ENCODE measurements at places on chromosomes 4 and X.
A peak's percentile ranks its signal among the peaks of the same experiment; 100 is the strongest.

- no peak for DNase-seq
These were observed 62.3 kb downstream of the ALG13 start for GRCh38 chrX:111743316-111743715.

DNA sequence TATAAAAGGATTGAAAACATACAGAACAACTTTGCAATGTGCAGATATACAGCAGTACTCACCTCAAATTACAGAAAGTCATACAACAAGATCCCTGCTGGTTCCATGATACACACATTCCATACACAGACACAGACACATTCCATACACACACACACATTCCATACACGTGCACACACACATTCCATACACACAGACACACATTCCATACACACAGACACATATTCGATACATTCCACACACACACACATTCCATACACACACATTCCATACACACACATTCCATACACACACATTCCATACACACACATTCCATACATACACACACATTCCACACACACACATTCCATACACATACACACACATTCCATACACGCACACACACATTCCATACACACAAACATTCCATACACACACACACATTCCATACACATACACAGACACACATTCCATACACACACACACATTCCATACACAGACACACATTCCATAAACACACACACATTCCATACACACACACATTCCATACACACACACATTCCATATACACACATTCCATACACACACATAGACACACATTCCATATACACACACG is 13.7 kb downstream of the LINC00632 start:
- DNase-seq, result no peak

GRCh38 chrX:27731962-27732361 is 75.8 kb upstream of the MAGEB10 start:
- no peak for DNase-seq

DNA sequence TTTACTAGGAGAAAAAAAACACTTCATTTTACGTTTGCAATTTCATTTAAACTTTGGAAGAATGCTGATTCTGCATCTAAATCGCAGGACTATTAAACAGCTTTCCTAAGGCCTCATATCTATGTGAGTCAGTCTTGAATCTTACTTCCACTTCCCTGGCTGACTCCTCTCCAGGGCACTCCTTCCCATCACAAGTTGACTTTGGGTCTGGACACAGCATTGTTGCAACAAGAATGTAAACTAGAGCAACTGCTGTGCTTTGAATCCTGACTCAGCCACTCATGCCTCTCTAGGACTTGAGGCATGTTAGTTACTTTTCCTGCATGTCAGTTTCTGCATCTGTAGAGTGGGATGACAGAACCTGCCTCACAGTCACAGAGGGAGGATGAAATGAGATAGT is 413.8 kb downstream of the FAT4 start:
- no peak for DNase-seq

DNA sequence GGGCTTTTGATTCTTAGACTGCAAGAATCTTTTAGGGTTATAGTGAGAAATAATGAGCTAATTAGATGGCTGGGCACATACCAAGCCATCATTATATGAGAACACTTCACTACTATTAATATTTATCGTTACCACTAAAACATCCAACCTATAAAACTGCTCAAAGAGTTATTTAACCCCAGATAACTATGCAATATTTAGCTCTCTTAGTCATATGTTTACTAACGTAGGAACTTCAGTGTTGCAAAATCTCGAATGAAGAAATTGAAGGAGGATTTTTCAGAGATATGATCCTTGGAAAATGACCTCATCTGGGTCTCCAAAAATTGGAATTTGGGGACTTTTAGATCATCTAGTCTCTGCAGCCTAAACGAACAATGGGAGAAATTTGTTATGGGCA is 265.0 kb upstream of the RPS6KA3 start:
- no peak for DNase-seq

DNA sequence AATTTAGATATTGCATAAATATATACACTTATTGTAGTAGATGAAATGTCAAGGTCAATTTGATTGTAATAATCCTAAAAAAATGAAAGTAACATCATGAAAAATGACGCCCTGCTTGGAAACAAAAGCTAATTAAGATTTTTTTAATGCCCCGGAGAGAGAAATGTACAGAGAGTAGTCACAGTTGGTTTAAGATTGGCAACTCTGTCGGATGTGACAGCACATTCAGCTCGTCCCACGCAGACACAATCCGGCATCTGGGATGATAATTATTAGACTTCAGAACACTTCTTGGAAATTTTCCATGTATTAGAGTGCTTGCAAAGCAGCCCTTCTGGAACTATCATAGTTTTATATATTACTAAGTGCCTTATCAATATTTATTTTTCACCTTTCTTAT is 478.0 kb downstream of the PDHA2 start:
- DNase-seq, result no peak

DNA sequence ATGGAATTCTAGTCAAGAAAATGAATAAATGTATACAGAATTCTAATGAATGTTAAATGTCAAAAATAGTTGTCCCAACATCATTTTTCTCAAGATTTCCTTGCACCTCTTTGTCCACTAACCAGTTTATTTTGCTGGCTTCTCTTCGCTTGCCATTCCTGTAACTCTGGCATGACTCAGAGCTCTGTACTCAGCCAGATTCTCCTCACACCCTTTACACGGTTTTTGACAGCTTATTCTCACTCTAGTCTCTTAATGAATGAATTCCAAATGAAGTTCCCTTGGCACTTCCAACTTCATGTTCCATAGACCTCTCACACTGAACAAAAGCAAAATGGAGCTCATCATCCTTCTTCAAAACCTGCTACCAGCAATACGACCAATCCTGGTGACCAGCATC is 419.3 kb upstream of the SLIT2 start:
- DNase-seq, result no peak

DNA sequence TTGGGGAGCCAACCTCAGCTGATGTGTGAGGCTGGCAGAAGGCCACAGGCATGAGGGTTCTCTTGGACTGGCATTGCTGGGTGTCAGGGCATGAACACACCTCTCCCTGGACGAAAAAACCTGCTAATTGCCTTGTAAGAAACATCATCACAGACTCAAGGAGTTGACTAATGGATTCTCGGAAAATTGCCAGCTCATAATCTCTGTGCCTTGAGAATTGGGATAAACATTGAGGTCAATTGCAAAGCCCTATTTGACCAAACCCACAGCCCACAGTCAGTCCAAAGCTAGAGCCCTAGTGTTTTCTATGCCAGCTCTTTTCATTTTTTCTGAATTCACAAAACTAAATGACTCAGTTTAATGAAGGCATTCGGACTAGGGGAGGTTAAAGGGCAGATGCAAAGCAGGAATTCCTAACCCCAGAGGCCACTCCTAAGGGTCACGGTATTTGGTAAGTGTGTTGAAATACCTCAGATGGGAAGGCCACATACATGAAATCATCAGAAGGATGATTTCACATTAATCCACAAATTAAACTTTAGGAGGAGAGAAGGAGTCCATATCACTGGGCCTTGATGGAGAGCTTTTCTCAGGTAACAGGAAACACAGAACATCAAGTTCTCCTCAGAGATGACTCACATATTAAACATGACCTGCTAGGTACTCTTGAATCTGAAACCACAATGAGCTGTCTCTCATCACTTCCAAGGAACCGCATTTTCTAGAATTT is 39.0 kb upstream of the RASL11B start:
- DNase-seq, result no peak

GRCh38 chrX:39877905-39878304 is 219.9 kb downstream of the BCOR start:
- DNase-seq, result peak; percentile 46

DNA sequence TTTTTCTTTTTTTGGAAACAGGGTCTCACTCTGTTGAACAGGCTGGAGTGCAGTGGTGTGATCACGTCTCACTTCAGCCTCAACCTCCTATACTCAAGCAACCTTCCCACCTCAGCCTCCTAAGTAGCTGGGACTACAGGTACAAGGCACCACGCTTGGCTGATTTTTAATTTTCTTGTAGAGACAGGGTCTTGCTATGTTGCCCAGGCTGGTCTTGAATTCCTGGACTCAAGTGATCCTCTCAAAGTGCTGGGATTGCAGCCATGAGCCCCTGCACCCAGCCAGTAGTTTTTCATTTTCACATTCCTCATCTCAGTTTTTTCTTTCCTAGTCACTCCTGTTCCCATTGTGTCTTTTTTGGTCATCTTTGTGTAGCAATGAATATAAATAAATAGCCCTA is 11.1 kb downstream of the USO1 start:
- DNase-seq, result no peak

DNA sequence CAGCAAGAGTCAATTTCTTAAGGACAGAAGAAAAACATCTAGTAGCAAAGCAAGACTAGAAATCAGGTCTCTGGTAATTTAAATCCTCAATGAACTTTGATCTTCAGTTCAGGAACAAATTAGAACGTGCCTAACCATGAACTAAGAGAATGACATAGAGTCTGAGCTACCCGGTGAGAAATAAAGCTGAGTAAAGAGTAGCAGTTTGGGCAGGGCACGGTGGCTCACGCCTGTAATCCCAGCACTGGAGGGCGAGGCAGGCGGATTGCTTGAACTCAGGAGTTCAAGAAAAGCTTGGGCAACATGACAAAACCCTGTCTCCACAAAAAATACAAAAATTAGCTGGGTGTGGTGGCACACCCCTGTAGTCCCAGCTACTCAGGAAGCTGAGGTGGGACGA is 37.7 kb downstream of the ACE2 start:
- DNase-seq, result no peak

DNA sequence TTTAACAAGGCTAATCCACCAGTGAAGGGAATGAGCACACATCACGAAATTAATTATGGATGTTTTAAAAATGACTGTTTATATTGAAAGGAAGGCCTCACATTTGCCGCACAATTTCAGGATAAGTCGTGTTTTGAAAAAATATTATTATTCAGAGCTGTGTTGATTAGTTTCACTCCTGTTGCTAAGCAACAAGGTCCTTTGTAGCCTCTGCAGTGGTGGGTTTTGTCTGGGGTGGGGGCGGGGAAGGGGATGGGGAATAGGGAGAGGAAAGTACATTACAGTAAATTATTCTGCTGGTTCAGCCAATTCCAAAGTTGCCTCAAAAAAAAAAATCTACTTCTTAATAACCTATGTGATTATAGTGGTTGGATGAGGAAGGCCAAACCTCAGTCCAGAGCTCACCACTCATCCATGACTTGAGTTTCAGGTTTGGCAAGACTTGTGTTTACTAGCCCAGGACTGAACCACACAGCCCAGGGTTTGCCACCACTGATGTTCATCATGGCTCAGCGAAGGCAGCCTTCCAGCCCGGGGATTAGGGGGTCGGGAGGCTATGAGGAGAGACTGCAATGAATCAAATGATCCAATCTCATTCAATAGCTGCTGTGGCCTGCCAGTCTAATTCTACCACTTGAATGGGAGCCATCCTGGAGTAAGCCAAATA is 162.5 kb upstream of the ATP6AP2 start:
- no peak for DNase-seq

DNA sequence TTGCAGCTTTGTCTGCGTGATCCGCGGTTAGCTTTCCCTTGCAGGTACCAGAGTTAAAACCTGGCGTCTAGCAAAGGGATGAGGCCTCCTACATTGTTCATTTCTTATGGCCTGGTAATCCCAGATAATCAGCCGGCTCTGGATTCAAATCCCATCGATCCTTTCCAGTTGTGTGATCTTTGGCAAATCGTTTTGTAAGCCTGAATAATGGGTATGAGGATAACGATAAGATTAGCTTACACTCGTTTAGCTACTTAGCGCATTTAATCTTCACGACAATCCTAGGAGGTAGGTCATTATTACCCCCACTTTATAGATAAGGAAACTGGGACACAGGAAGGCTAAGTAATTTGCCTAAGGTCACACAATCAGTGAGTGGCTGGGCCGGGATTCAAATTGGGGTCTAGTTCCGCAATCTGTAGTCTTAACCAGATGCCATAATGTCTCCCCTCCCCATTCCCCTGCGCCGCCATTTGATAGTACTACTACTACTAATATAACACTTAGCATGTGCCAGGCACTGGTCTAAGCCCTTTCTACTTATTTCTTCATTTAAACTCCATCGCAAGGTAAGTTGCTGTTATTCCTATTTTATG is 1.7 kb upstream of the UBA1 start:
- DNase-seq, result no peak

DNA sequence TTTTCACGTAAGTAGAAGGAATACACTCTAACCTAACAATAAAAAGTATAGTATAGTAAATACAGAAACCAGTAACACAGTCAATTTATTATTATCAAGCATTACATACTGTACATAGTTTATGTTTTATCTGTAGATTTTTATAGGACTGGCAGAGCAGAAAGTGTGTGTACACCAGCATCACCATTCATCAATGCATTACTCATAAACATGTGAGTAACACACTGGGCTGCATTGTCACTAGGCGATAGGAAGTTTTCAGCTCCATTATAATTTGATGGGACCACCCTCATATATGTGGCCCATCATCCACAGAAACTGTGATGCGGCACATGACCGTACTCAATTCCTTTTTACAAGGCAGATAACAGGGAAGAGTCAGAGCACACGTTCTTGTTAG is 137.8 kb upstream of the RBPJ start:
- DNase-seq, result no peak

DNA sequence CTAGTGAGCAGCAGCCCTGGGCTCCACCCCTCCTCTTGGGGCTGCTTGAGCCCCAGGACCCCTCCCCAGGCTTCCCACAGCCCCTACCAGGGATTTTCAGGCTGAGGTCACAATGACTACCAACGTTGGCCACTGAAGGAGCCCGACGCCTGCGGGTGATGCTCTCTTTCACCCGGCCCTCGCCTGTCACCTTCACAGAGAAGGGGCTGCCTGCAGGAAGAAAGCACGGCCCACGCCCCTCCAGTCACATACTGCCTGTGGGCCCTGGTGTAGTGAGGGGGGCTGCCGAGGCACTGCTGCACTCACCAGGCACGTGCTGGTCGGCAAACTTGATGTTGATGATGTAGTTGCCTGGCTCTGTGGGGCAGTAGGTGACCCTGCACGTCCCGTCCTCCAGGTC is 22.0 kb downstream of the FLNA start:
- no peak for DNase-seq

Data from SHP77 (cell line).